ENCODE measurements at places on chromosomes 6 and 20. TPM values are rescaled to one million over a fixed set of nuclear protein-coding genes. Genes with fewer than 3 reads are reported as not detected.

PRELID3B gene
- total RNA-seq, result 154 TPM

LTA gene
- 706 TPM for total RNA-seq

PAK5 gene
- not detected for total RNA-seq

FAM110A gene
- 14.1 TPM for total RNA-seq

PEX3 gene
- 30.9 TPM for total RNA-seq

LAMA4 gene
- not detected for total RNA-seq
